Glutamatergic neuron (in vitro differentiated cells): ENCODE measurements at places on chromosomes 1 and 21. TPM values are rescaled to one million over a fixed set of nuclear protein-coding genes. Genes with fewer than 3 reads are reported as not detected.

DNA sequence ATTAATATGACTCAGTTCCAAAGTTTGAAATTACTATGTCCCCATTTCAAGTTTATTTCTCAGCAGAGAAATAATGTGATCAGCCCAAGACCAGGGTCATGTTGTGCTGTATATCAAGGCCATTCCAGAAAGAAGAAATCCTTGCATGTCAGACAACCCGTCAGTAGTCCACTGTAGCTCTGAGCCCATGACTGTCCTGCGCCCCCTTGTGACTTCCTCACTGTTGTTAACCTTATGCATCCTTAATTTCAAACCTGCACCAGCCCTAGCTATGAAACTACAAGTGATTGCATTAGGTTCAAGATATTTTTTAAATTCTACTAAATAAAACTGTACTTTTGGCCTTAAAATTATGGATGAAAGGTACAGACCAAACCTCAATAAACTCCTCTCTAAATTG lies 133.0 kb downstream of the LRRC7 start:
- H3K36me3 ChIP-seq = peaks cover 6% of the 10 kb centered on the region
- H3K27me3 ChIP-seq = no peaks in the 10 kb centered on the region
- no peak overlapping the region for H3K27ac ChIP-seq
- H3K4me1 ChIP-seq = no peaks in the 10 kb centered on the region
- DNase-seq = no peak
- no peak overlapping the region for H3K4me3 ChIP-seq

LIPI gene
- not detected for total RNA-seq

- DNase-seq = no peak
- H3K27ac ChIP-seq = no peak overlapping the region
- H3K4me1 ChIP-seq = no peaks in the 10 kb centered on the region
- no peaks in the 10 kb centered on the region for H3K36me3 ChIP-seq
Observed at GRCh38 chr1:1927751-1928150, 8.7 kb upstream of the TMEM52 start.

DNA sequence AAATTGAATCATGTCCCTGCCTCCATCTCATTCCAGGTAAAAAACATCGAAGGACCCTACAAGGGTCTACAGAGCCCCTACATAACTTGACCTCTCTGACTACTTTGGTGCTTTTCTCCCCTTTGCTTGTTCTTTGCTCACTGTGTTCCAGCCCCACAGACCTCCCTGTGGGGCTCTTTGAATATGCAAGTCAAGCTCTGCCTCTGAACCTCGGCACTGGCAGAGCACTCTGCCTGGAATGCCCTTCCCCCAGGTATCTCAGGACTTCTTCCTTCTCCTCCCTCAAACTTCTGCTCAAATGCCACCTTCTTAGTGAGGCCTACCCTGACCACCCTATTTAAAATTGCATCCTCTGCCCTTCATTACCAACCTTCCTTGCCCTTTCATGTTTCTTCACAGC lies 87.8 kb upstream of the CD34 start:
- no peak overlapping the region for H3K4me3 ChIP-seq
- H3K36me3 ChIP-seq = no peaks in the 10 kb centered on the region
- no peak overlapping the region for H3K27ac ChIP-seq
- H3K27me3 ChIP-seq = peaks cover 3% of the 10 kb centered on the region
- no peak for DNase-seq

GRCh38 chr1:75085931-75086330 lies 48.3 kb upstream of the LHX8 start:
- no peaks in the 10 kb centered on the region for H3K36me3 ChIP-seq
- DNase-seq = no peak

DNA sequence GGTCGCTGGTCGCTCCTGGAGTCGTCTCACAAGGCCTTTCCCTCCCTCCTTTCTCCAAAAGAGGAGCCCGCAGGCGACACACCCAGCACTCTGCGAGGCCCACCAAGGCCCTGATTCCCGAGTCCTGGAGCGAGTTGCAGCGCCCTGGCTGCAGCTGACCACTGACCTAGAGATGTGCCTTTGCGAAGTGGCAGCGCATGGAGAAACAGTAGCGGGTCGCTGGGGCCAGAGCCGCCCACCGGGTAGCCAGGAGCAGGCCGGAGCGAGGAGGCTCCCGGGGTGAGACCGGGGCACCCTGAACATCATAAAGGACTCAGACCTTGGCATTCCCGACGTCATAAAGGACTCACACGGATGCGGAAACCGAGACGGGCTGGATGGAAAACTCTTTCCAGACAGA lies 10.3 kb upstream of the NBPF11 start:
- H3K27ac ChIP-seq = no peak overlapping the region
- H3K36me3 ChIP-seq = peaks cover 17% of the 10 kb centered on the region
- H3K4me3 ChIP-seq = no peak overlapping the region

DNA sequence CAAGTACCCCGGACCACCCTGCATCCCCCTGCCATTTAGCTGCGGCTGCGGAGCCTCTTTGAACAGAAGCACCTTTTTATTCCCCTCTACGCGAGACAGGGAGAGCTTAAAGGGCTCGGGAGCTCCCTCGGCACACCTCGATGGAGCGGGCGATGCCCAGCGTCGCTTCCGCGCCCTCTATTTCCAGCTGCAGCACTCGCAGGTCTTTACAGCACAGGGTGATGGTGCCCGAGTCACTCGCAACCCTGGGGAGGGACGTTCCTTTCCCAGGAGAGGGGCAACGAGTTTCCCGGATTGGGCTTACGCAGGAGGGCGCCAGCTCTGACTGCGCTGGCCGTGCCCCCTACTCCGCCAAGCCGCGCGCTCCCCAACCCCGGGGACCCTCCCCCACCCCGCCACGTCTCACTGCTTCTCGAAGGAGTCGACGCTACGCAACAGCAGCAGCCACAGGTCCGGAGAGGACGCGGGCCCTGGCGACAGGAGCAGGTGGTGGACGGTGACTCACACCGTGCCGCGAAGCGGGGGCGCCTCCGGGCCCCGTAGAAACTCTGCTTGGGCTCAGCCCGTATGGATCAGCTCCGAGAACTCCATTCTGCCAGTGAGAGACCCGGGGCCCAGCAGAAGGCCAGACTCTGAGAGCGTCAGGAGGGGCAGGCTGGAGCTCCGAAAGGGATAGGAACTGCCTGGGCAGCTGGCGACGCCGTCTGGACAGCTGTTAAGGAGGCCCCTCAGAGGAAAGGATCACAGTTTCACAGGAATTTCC lies 5.8 kb upstream of the FAM167B start:
- peak overlapping the region; percentile 90 for H3K4me3 ChIP-seq
- DNase-seq = peak; percentile 75
- peaks cover 8% of the 10 kb centered on the region for H3K4me1 ChIP-seq
